ENCODE measurements at places on chromosomes 2 and 18.

GRCh38 chr2:30688956-30689401, 118.3 kb downstream of the CAPN13 start:
- no peak for DNase-seq

DNA sequence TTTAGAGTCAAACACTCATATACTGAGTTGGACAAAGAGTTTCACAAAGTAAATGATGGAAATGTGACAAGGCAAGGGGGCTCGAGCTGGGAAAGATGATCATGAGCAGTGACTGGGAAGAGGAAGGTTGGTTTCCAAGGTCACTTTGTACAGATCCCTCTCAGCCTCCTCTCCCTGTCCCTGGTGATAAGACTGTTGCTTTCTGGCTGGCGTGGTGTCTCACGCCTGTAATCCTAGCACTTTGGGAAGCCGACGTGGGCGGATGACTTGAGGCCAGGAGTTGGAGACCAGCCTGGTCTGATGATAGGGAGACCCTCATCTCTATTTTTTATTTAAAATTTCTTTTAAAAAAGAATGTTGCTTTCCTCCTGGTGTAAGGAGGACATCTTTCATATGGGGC, 86.6 kb upstream of the STPG4 start:
- no peak for DNase-seq

DNA sequence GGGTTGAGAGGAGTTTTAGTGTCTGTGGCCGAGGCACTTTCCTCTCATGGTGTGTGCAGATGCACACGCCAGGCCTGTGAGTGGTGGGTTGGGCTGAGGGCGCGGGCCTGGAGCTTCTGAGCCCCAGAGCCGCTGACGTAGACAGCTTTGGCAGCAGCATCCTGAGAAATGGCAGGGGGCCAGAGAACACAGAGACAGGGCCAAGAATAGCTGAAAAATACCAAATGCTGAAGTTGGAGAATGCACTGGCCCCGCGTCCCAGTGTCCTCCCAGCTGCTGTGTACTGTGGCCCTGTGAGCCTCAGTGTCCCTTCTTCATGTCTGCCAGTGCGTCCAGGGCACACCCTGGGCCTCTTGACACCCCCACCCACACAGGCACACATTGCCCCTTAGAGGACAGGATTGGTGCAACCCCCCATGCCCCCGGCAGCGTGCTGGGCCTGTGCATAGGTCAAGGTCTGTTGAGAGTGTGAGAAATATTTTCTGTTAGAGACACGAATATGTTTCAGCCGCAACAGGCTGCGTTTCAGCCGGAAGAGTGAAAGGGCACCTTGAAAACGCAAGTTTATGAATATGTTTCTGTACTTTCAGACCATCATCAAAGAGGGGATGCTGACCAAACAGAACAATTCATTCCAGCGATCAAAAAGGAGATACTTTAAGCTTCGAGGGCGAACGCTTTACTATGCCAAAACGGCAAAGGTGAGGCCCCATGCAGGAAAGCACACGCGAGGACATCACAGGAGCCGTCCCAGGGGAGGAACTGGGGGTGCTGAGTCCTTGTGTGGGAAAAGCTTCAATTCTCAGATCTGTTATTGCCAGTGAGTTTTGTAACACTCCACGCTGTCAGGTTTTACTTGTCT, 33.6 kb downstream of the DGKD start:
- DNase-seq = no peak

DNA sequence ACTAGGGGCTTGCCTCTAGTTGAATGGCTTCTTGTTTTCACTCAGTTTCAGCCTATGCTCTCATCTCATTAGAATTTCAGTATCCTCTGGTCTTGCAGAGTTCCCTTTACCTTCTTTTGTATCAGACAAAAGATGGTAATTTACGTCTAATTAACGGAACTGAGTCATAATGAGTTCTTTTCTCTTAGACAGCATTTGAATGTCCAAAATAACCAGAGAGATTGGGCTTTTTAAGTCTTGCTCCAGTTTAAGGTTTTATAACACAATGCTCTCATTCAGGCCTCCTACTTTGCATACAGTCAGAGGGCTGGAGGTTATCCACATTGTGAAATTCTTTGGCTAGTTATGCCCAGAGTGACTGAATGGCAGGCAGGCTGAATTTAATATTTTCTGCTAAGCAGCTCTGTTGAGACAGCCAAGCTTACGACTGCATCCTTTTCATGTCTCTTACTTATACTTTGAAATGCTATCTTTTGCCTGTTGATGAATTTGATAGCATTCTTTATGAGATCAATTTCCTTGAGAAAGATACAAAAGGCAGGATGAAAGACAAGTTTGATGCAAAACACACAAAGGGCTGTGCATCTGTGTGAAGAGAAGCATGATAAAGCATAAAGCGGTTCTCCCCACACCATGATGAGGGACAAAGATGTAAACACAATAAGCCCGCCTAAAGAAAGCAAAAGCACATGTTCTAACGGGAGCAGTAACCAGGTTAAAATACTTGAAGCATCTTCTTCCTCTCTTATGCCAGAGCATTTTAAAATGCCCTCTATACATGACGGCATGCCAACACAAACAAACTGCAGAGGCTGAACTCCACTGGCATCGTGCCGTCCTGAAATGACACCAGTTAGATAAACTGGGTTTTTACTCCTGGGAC, 90.0 kb downstream of the CDH2 start:
- DNase-seq = no peak

DNA sequence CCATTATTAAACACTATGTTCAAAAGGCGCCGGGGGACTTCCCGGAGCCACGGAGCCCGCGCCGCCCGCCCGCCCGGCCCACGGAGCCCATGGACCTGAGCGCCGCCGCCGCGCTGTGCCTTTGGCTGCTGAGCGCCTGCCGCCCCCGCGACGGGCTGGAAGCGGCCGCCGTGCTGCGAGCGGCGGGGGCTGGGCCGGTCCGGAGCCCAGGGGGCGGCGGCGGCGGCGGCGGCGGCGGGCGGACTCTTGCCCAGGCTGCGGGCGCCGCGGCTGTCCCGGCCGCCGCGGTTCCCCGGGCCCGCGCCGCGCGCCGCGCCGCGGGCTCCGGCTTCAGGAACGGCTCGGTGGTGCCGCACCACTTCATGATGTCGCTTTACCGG, 197 bp downstream of the GDF7 start:
- no peak for DNase-seq
